ENCODE measurements at places on chromosomes 5 and 9.

- DNase-seq = no peak
Observed at GRCh38 chr9:100573655-100574260, 4.1 kb upstream of the CAVIN4 start.

DNA sequence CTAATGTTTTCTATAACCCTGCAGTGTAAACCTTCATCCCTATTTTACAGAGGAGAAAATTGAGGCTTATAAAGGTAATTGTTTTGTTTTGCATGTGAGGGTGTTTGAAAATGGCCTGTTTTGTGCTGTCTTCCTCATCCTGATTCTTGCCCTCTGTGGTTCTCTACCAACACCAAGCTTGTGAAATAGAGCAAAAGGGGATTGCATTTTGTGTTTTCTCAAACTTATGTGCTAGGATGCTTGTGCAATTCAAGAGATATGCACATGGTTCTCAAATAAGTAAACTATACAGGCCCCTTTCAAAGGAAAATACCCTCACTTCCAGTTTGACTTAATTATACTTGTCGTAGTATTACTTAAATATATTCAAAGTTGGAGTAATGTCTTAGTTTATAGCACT, 17.2 kb downstream of the PAM start:
- no peak for DNase-seq

GRCh38 chr5:11785771-11786352, 118.4 kb downstream of the CTNND2 start:
- DNase-seq = no peak

- no peak for DNase-seq
Observed at GRCh38 chr9:37508834-37509206, 23.1 kb downstream of the POLR1E start.

- no peak for DNase-seq
Observed at GRCh38 chr5:24059006-24059405, 551.6 kb downstream of the PRDM9 start.

GRCh38 chr9:1939926-1940368, 75.2 kb upstream of the SMARCA2 start:
- no peak for DNase-seq

GRCh38 chr5:77167063-77167462, 43.4 kb upstream of the PDE8B start:
- no peak for DNase-seq

DNA sequence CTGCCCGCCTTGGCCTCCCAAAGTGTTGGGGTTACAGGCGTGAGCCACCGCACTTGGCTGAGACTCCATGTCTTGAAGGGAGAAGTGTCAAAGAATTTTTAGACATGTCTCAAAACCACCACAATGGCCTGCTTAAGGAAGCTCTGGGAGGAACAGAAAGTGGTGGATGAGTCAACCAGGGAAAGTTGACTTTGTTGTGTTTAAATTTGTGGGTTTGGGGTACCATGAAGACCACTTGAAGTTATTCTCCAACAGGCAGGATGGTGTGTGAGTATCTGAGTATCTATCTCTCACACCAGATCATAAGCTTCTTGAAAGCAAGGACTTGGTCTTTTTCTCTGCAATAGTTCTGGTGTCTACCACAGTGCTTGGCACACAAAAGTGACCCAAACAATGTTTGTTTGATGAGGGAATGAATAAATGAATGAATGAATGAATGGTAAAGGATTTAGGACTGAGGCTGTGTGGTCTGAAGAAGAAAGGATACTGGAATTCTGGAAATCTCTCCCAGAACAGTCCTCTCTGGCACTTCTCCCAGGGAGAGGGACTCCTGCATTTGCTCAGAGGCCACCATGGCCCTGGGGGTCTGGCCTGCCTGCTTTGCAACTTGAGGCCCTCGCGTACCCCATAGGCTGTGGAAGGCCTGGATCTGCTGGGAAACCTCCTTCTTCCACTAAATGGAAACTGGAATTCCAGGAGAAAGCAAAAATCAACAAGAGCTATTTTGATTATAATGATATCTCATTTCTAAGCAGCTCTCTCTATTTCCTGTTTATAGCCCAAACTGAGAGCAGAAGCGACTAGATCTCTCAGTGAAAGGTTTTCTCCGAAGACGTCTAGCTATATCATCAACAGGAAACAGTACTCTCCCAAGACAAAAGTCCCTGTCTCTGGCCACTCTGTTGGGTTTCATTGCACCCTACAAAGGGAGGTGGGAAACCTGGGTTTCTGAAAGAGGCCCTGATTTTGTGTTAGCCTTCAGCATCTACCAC, 187.9 kb downstream of the PALM2AKAP2 start:
- no peak for DNase-seq

DNA sequence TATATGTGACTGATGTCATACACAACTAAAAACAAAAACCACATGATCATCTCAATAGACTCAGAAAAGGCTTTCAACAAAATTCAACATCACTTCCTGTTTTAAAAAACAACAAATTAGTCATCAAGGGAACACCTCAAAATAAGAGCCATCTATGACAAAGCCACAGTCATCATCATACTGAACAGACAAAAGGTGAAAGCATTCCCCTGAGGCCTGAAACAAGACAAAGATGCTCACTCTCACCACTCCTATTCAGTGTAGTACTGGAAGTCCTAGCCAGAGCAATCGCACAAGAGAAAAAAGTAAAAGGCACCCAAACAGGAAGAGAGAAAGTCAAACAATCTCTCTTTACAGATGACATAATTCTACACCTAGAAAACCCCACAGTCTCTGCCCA, 893.5 kb upstream of the EDIL3 start:
- no peak for DNase-seq

- no peak for DNase-seq
Observed at GRCh38 chr9:4430432-4431261, 59.6 kb upstream of the SLC1A1 start.

DNA sequence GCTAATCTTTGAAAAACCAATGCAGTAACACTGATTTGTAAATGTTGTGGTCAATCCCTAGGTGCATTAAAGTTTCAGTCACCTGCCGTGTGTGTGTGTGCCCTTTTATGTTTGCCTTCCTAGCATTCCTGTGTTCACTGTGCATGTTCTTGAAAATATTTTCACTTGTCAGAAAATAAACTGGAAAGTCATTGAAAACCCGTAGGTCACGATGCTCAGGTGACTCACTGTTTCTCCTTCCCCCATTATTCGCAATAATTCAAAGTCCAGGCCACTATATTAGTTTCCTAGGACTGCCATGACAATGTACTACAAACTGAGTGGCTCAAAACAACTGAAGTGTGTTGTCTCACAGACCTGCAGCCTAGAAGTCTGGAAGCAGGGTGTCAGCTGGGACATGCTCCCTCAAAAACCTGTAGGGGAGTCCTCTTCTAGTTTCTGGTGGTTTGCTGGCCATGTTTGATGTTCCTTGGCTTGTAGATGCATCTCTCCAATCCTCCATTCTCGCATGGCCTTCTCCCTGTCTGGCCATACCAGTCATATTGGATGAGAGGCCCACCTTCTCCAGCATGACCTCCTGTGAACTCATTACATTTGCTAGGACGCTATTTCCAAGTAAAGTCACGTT, 29.3 kb downstream of the MARVELD2 start:
- DNase-seq = no peak

GRCh38 chr5:141618804-141619554, at the start of gene DIAPH1:
TSS of gene DIAPH1 (minus strand) at chr5:141619000. CDS start at chr5:141618914, 86 bp downstream.
- DNase-seq = peak; percentile 79

DNA sequence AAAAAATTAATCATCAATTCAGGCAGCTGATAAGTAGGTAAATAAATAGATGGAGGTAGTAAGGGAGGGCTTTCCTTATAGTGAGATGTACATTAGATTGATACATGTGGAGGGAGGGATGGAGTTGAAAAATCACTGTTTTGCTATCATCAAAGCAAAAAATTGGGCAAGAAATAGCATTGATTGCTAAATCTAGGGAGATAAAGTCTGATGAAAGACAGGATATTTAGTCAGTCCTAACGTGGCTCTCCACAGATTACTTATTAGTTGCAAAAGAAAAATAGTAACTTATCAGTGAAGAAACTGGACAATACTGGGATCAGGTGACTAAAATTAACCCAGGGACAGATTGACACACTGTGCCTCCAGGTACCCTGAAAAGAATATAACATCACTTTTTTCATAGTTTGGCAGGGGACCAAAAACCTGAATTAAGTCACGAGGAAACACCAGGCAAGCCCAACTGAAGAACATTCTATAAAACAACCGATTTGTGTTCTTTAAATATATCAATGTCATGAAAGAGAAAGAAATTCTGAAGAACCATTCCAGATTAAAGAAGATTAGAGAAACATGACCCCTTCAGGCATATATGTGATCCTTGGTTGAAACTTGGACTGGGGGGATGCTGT, 27.1 kb upstream of the GOLPH3 start:
- no peak for DNase-seq

- DNase-seq = no peak
Observed at GRCh38 chr9:126233913-126234525, 92.6 kb upstream of the MVB12B start.

DNA sequence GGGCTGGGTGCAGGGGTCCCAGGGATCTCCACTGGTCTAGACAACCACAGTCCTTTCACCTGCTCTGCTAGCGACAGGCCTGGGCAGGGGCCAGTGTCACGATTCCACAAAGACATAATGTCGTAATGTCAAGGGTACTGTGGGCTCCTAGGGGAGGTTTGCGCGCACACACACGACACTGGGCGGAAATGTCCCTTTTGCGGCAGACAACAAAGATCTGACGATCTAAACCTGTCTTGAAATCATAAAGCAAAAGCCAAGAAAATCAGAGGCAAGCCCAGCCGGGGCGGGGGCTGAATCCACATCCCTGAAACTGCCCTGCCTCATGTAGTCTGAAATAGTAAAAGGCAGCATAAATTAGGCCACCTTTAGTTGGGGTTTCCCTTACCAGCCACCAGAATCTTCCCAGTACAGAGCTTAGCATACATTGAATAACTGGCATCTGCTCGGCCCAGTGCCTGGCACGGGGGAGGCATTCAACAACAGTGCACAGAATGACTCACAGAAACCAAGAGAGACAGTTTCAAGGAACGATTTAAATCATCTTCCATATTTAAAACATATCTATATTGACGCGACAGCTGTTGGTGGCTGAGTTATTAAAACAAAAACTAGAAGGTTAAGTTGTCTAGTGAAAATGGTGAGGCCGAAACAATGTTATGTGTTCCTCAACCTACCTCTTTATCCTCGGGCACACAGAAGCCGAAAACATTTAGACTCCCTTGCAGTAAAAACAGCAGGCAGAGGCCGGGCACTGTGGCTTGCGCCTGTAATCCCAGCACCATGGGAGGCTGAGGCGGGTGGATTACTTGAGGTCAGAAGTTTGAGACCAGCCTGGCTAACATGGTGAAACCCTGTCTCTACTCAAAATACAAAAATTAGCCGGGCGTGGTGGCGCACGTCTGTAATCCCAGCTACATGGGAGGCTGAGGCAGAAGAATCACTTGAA, 151.0 kb downstream of the MYO10 start:
- DNase-seq = peak; percentile 22

DNA sequence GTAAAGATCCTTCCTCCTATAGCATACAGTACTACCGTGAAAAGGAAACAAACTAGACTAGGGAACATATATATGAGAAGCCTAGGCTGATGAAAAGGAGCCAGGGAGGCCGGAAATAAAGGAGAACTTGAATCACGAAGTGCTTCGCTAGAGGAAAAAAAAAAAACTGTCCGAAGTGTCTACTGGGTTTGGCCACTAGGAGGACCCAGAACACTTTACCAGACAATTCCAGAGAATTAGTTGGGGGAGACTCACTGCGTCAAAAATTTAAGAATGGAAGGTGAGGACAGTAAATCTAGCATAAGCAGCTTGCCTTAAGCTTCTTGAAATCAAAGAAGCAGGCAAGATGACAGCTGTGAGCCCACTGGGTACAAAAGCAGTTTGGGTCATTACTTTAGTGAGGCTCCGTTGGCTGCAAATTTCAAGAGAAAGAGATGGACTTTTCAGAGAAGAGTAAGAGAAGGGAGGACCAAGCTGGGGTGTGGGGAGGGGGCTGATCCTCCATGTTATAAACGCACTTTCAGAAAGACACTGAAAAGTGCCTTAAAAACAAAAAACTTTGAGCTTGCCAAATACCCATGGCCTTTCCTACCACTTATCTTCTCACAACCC, 47.4 kb downstream of the P4HA2 start:
- no peak for DNase-seq

- peak; percentile 65 for DNase-seq
Observed at GRCh38 chr9:126327006-126327713, 531 bp downstream of the MVB12B start.

DNA sequence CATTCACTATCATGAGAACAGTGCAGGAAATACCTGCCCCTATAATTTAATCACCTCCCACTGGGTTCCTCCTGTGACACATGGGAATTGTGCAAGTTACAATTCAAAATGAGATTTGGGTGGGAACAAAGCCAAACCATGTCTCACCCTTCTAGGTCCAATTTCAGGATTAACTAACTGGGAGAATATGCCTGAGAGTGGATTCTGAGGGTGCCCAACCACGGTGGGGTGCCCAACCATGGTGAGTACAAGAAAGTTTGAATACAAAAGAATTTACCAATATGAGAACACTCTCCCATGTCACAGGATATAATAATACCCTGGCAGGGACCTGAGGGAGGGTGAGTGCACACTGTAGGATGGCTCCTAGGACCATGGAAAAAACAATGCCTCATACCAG, 17.2 kb upstream of the GDA start:
- no peak for DNase-seq

- DNase-seq = no peak
Observed at GRCh38 chr5:84080908-84081307, 303.8 kb downstream of the EDIL3 start.

- DNase-seq = no peak
Observed at GRCh38 chr5:180527659-180528058, 33.5 kb downstream of the CNOT6 start.

DNA sequence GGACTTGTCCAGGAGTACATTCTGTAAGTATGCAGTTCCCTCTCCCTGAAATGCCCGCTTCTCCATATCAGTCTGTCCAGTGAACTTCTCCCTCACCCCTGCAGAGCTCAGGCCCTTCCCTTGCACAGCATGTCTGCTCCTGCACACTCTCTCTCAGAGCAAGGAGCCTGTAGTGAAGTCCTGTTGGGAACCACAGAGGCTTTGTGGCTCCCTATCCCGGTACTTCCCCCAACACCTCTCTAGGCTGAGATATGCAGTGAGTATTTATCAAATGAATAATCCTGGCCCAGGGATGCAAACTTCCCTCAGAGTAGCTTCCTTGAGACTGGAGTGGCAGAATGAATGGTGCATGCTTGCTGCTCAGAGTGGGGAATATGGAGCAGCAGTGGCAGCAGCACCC, 48.8 kb downstream of the POC5 start:
- DNase-seq = no peak

DNA sequence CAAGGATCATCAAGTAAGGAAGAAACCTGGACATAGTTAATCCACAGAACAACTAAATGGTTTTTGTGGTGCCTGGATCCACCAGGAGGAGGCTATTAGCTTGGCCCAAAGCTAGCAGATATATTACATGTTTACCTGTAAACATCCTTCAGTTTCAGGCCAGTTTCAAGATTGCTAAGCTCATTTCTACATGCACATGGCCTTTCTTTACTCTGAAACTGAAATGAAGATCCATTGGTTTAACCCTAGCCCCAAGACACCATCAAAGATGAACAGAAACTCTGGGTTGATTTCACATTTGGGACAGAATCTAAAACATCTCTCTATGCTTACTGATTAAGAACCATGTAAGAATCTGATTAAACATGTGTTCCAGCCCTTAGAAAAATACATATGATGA, 611.8 kb downstream of the TLE1 start:
- no peak for DNase-seq
